GM04504 (cell line): ENCODE measurements at places on chromosomes 1 and 21.

GRCh38 chr1:94542088-94542870, 720 bp upstream of the F3 start:
- peak; percentile 90 for DNase-seq

- DNase-seq: peak; percentile 56
Measured at GRCh38 chr1:241706967-241707366, 54.9 kb downstream of the WDR64 start.

GRCh38 chr21:36910581-36911307, 55.7 kb downstream of the HLCS start:
- no peak for DNase-seq

DNA sequence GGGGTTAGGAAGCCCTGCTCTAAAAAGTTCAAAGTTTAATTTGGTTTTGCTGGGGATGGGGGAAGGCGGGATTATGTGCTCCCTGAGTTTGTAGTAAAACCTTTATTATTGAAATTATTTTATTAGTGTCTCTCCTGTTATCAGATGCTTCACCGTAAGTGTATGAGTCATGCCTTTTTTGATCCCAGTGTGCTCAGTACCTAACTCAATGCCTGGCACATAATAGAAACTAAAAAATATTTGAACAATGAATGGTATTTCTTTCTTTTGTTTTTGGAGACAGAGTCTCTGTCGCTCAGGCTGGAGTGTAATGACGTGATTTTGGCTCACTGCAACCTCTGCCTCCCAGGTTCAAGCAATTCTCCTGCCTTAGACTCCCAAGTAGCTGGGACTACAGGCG, 6.4 kb downstream of the SNRPE start:
- DNase-seq: no peak

GRCh38 chr1:150560011-150560438, 10.8 kb downstream of the ADAMTSL4 start:
- no peak for DNase-seq
